Hematopoietic multipotent progenitor cell treated with erythropoietin and hydrocortisone succinate and interleukin-3 and kit ligand, for 15 days (in vitro differentiated cells): ENCODE measurements at places on chromosomes 12 and 14.

DNA sequence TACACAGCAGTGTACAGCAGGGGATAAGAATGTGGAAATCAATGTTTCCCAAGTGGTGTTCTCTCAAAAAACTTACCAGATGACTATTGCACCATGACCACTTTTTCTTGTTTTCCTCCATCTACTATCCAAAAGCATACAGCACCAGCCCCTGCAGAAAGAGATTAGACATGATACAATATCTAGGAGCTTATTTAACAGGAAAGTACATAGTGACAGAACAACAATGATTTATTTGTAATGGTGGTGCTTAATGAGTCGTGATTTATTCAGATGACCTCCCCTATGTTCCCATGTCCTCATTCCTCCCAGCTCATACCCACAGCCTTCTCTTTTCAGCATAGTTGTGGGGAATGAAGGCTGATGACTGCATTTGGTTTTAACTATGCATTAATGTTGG is 413.6 kb downstream of the BTG1 start:
- DNase-seq, result no peak

DNA sequence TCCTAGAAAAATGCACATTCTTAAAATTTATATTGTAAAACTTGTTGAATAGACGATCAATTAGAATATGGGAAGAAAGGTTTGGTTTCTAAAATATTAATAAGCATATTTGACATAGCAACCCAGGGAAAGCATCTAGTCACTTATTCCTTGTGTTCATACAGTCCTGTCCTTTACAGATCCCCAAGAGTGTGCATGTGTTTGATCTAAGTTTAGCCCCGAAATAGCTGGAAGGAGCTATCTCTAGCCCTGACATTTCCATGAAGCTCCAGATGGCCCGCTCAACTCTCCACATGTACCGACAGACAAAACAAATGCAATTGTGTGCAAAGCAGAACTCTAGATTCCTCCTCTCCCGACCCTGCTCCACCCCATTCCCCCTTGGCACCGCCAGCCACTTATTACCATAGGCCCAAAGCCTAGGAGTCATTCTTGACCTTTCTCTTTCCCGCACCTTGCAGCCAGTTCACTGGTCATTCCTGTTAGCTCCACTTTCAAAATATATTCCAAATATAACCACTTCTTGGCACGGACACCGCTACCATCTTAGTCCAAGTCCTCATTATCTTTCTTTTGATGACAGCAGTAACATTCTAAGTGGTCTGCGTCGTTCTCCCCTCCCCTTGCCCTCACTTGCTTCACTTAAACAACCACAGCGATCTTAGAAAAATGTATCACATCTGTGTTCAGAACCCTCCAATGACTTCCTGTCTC is 45.4 kb upstream of the GZMB start:
- DNase-seq, result no peak

GRCh38 chr14:104980611-104981531 is 2.7 kb upstream of the AHNAK2 start:
- DNase-seq, result no peak

GRCh38 chr12:117486840-117487659 is 125.6 kb upstream of the NOS1 start:
- DNase-seq, result no peak

GRCh38 chr12:77821699-77822203 is 8.9 kb upstream of the NAV3 start:
- no peak for DNase-seq

DNA sequence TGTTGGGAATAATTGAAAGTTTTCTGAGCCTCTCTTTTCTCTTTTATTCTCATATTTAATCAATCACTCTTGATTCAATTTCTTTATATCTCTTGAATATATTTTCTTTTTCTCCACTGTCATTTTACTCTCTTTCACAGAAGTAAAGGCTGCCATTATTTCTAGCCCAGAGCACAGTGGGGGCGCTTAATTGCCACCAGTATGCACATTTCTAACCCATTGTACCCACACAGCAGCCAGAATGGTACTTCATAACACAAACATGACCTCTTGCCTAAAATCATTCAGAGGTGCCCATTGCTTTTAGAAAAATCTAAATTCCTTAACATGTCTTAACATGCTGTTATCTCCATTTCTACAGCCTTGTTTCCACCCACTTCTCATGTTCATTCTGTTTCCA is 190.2 kb upstream of the LMO3 start:
- no peak for DNase-seq

GRCh38 chr12:130919086-130919485 is 34.6 kb upstream of the ADGRD1 start:
- DNase-seq, result no peak

DNA sequence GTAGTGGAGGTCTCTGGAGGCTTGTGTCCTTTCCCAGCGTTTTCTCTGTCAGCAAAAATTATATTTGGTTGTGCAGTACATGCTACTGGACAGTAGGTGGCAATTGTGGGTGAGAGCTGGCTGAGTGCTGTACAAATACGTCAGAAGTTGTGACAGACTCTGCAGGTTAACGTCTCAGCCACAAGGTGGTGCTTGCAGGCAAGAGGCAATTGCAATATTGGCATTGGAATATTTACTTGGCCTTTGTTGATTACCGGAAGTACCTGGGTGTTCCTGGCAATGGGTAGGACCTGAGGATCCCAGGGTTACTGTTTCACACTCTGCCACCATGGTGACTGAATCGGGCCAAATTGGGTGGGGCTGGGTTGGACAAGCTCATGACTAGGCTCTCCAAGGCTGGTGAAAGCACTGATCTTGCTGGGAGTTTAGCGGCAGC is 333.9 kb upstream of the LMO3 start:
- no peak for DNase-seq

GRCh38 chr14:71651228-71651627 is 281.0 kb upstream of the RGS6 start:
- no peak for DNase-seq

DNA sequence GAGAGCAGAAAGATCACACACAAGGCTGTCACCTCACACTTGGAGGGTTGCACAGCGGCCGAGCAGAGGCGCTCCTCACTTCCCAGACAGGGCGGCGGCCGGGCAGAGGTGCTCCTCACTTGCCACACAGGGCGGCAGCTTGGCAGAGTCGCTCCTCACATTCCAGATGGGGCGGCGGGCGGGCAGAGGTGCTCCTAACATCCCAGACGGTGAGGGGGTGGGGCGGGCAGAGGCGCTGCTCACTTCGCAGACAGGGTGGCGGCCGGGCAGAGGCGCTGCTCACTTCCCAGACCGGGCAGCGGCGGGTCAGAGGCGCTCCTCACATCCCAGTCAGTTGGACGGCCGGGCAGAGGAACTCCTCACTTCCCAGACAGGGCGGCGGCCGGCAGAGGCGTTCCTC is 9.1 kb downstream of the TMBIM4 start:
- DNase-seq, result no peak
